ENCODE measurements at places on chromosomes 2 and 18.

GRCh38 chr18:67359873-67360838 lies 156.4 kb downstream of the DSEL start:
- DNase-seq, result peak; percentile 98

DNA sequence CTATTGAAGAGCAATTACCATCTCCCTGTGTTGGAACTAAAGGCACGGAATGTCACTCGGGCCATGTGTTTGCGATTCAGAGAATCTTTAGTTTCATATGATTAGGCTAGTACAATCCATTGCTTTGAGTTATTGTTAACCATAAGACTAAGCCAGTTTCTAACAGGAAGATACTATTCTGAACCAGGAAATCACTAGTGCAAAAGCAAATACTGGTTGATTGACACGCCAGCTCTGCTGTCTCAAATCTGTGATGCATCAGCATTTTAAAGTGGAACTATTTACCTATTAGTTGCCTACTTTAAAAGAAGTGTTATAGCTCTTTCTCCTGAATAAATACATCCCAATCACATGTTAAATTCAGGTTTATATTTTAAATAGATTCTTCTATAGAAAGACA lies 61.9 kb downstream of the AFTPH start:
- no peak for DNase-seq

DNA sequence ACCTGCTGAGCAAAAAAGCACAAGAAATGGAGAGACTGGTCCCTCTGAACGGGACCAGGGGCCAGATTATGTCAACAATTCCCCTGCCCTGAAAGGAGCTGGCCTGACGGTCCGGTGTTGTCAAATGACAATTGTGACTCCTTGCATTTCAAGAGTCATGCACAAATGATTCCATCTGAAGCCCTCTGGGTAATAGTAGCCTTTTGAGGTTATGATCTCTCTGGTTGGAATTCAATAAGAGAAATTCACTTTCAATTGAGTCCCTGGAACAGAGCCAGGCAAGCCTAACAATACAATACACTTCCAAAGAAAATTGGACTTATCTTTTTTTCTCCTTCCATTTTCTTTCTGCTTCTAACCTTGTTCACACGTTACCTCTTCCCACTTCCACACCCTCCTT lies 116.9 kb downstream of the C1D start:
- DNase-seq, result no peak

GRCh38 chr18:44803019-44803650 lies 122.4 kb downstream of the SETBP1 start:
- DNase-seq, result peak; percentile 77

DNA sequence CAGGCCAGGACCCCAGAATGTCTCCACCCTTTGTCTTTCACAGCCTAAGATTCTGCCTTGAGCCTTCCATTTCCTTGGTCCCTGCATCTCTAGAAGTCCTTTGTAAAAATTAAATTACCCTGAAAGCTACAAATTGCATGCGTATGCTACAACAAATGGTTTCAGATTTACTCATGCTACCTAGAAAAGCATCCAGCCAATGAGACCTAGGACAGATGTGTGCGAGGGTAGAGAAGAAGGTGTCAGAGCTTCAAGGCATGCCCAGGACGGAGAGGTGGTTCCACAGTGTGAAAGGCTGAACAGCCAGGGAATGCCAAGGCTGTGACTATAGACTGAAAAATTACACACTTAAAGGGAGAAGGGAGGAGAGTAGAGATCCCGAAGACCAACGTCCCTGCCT lies 40.2 kb downstream of the CCBE1 start:
- no peak for DNase-seq

DNA sequence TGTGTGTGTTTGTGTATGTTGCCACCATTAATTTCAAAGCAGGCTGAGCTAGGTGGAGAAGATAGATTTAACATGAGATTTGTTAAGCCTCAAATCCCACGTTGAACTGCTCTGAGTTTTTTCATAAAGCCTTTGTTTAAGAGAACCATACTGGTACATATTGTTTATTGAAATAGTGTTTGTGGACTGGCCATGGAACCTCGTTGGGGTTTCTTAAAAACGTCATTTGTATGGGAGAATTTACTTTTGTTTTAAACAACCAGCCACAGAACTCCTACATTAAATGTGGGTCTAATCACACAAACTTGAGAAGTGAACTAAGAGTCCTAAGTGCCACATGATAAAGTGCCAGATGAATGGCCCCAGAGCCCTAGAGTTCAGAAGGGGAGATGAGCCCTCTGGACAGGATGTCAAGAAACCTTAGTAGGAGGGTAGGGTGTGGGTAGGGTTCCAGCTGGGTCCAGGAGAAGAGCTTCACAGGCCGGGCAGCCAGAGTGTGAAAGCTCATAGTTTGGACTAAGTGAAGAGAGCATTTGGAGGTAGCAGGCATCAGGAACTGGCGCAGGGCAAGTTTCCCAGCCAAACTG lies 120.6 kb upstream of the EML6 start:
- no peak for DNase-seq

GRCh38 chr2:70113359-70114070 lies 26.2 kb downstream of the PCBP1 start:
- no peak for DNase-seq

Measured in adipocyte (in vitro differentiated cells).